ENCODE measurements at places on chromosomes 13 and 19.

GRCh38 chr13:80441968-80442367 is 101.0 kb upstream of the SPRY2 start:
- peak; percentile 75 for DNase-seq

DNA sequence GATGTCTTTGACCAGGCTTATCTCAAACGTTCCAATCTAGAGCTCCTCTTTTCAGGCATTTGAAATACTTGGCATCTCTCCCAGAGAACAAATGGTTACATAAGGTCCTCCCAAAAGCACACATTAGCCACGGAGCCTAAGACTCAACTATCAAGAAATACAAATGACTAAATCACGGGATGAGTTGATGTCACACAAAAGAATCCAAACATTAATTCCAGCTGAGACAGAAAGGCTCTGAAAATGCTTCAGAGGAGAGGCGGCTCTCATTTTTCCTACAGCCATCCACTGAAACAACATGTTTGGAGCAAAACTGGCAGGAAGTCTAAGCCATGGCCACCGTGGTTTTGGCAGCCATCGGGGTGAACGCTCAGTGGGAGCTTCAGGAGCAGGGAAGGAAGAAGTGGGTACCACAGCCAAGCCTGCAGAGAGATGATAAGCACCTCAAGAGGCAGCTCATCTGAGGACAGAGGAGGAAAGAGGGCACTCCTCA is 122.5 kb downstream of the STK24 start:
- DNase-seq, result peak; percentile 90

GRCh38 chr13:80339563-80339911 is 1.4 kb downstream of the SPRY2 start:
- peak; percentile 42 for DNase-seq

DNA sequence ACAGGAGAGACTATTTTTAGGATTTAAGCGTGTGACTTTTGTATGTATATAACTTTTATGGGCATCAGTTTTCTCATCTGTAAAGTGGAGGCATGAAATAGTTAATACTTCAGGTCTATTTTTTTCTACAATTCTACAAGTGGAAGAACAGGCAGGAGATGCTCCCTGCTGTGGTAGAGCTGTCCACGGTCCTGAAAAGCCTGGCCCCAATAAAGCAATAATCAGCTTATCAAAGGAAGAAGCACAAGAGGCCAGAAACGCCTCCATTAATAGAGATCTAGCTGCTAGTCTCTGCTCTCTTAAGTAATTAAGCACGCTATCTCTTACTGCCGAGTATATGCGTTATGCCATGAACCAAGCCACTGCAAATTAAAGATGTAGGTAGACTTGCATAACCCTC is 28.0 kb upstream of the WASF3 start:
- peak; percentile 71 for DNase-seq

DNA sequence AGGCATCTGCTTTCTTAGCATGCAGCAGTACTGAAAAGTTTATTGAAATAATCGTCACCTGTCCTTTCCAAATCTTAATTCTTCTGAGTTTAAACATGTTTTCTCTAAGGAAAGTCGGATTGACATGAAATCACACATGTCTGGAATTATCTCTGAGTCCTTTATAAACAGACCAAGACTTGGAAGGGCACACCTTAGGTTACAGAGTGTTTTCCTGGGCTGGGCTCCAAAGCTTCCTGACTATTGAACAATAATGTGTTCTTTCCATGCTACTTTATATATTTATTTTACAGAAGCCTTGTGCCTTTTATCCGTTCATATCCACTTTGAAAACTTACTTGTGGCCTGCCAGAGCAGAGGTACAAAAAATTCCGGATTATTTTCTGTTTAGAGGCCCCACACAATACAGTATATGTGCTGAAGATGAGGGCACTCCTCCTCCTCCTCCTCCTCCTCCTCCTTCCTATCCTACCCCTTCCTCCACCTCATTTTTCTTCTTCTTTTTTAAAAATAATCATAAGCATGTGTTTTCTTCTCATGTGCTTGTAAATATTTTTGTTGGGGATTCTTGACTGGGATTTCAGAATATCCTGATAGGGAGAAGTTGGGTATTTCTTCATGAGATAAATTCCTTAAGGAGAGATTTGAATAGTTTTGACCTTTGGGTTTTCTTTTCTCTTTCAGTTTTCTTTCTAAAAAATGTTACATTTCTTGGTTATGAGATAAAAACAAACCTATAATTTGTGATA is 52.3 kb downstream of the LRCH1 start:
- no peak for DNase-seq

- DNase-seq, result no peak
Observed at GRCh38 chr13:96994017-96994857, at the start of gene OXGR1. OXGR1 (minus strand) TSS chr13:96994476; CDS start chr13:96987759, 6,717 bp downstream.

DNA sequence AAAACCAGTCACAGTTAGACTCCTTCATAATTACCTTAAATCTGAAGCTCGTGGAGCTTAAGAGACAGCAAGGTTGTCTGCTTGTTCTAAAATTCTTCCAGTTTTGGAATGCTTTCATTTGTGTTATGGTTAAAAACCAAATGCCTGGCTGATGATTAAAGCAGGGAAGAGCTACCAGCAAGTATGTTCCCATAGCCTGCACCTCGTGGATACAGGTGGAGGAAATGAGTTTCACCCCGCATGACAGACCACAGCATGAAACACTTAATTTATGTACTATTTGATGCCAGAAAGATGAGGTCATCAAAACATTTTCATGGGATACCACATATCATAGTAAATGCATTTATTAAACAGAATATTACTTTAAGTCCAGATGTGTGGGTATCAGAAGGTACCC is 416 bp upstream of the DOCK9 start:
- DNase-seq, result peak; percentile 48

- DNase-seq, result no peak
Observed at GRCh38 chr13:85651440-85651839, 147.8 kb downstream of the SLITRK6 start.

DNA sequence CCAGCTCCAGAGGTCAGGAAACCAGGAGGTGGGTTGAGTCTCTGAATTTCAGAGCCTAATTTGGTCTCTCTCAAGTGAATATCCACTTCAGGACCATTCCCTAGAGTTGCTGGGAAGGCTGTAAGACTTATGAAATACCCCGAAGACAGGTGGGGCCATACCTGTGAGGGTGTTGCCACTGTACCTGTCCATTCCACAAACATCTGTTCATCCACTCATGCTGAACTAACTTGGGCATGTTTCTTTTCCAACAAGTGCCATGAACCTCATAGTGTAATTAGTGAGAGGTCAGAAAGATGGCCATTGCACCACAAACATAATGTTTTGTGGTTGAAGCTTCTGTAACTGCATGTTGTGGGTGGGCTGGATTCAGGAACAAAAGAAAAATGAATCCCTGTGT is 7.8 kb downstream of the ILF3 start:
- DNase-seq, result no peak

DNA sequence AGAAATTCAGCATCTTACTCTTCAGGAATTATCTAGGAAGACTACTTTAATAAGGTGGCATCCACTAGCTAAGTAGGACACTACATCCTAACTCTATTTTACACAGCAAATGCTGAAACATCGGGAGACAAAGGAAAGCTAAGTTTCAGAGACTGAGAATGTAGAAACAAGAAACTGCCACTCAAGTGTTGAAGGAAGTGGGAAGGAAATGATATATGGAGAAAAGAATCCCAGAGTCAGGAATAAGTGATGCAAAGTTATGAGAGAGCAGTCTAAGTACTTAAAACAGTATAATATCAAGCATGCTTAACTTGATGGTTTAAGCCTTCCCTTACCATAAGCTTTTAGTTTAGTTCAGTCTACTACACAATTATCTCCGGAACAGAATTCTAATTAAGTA is 52.4 kb downstream of the RBM26 start:
- peak; percentile 32 for DNase-seq

DNA sequence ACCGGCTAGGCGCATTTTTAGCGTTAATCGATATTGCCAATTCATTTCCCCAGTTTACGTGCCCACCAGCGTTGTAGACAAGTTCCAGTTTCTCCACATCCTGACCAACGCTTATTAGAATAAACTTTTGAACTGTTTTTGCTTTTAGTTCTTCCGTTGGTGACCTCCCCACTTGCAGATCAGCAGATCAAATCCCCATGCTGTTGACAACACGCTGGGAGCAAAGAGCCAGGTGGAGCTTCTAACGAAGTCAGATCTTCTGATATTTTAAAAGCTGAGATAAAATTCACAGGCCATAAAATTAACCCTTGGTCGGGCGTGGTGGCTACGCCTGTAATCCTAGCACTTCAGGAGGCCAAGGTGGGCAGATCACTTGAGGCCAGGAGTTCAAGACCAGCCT is 21.2 kb downstream of the RCN3 start:
- DNase-seq, result no peak

GRCh38 chr13:36382030-36382429 is 35.8 kb upstream of the SPART start:
- DNase-seq, result no peak

- no peak for DNase-seq
Observed at GRCh38 chr19:54309811-54310210, 3.2 kb downstream of the LILRA5 start.

GRCh38 chr13:40170982-40171381 is 495.5 kb downstream of the FOXO1 start:
- no peak for DNase-seq

DNA sequence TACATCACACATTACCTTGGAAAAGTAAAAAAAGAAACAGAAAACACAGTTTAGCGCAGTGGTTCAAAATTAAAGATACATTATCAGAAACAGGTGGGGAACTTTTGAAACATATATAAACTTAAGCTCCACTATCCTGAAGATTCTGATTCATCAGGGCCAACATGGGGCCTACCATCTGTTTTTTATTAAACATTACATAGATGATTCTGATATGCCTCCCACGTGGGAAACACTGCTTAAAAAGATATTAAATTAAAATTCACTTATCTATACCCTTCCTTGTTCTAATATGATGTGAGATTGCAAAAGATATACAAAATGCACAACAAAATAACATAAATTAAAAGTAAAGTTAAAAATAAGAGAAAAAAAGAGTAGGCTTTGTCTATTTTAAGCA is 125.0 kb downstream of the VWA8 start:
- peak; percentile 50 for DNase-seq

DNA sequence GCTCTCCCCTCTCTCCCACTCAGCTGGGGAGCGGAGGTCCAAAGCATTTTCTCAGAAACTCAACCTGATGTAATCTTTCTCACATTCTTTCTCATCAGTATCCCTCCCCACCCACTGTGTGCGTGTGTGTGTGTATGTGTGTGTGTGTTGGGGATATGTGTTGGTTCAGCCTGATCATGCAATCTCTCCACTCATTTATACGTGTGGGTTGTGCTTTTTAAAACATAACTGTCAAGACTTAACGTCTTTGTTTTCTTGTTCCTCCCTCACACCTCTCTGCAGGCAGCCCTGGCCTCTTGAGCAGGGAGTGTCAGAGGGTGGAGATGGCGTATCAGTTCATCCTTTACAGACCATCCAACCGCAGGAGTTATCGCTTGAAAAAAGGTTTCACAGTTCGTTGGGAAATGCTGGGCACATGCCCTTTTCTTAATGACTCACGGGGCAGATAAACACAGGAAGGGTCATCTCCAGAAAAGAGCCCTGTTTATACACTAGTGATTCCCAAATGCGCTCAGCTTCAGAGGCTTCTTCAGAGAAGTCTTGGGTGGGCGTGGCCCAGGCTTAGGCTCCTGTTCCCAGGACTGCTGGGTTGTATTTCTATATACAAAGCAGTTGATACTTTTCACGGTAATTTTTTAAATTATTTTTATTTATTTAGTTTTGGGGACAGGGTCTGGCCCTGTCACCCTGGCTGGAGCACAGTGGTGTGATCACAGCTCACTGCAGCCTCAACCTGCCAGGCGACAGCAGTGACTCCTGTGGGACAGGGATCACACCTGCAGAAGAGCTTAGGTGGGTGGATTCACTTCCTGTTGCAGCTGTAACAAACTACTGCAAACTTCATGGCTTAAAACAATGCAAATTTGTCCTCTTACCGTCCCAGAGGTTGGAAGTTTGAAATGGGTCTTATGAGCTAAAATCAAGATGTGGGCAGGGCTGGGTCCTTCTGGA is 60.3 kb downstream of the CCDC70 start:
- peak; percentile 3 for DNase-seq

DNA sequence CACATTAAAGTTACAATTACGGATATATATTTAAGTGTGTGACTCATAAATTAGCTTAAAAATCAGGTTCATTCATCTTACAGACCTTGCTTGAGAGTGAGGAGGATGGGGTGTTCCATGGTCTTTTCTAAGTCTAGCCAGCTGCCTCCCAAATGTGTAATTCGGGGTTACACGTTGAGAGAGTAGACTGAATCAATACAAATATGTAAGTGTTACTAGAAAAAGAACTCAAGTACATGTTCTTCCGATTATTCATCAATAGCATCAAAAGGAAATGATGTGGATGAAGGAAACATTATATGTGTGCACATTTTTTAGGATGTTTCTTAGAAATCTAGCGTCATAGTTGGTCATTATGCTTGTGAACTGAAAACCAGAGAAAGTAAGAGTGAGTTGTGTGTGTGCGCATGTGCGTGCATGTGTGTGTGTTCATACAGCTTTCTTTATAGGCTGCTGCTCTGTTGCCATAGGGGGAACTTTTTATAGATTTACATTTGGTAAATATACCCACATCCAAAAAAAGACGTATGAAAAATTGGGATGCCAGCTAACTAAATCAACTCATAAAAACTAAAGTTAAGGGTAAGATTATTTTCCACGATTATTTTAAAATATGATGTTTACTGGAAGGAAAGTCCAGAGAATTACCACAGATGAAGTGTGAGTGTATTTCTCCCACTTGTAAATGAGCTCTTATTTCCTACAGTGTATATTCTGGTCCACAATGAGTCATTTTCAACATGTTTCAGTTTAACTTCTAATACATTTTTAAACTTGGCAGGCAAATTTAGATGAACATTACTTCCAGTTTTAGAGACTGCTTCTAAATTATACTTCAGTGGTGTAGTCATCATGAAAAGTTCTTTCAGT is 82.4 kb downstream of the PIBF1 start:
- DNase-seq, result peak; percentile 15

DNA sequence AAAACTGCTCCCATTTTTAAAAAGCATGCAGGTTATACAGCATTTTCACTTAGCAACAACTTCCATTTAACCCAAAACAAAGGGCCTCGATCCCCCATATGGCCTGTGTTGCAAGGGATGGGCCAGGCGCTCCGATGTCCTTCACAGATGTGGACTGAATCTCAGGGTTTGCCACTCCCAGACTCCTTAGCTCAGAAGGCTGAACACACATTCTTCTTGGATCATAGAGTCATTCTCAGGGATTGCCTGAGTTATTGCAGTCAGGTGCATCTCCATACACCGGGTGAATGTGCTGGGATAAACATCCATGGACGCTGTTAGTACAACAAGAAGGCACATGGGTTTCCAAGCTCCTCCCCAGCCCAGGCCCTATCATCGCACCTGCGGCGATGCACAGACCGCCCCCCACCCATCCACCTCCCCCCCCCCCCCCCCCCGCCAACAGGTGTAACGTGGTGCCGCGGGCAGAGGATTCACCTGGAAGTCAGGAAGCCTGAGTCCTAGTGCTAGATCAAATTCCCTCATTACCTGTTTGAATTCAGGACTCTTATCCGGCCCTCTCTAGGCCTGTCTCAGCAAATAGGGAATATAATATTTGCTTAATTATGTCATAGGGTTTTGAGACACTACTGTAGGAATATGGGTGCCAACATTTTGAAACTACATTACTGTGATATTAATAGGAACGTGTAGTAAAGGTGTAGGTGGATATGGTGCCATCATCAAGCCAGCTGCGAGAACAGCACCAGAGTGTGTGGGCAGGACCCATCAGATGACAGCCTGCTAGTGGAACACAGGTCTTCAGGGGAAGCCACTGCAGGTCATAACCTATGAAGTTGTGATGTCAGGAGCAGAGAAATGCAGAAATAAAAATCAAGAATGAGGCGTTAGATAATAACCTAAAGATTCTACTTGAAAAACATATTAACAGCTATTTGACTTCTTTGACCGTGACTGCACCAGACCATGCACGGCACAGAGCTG is 110.9 kb downstream of the SACS start:
- DNase-seq, result no peak
